HuH-7.5 (cell line): ENCODE measurements at places on chromosomes 1 and 21.

GRCh38 chr1:60153961-60154360 lies 80.4 kb upstream of the C1orf87 start:
- no peak for DNase-seq

DNA sequence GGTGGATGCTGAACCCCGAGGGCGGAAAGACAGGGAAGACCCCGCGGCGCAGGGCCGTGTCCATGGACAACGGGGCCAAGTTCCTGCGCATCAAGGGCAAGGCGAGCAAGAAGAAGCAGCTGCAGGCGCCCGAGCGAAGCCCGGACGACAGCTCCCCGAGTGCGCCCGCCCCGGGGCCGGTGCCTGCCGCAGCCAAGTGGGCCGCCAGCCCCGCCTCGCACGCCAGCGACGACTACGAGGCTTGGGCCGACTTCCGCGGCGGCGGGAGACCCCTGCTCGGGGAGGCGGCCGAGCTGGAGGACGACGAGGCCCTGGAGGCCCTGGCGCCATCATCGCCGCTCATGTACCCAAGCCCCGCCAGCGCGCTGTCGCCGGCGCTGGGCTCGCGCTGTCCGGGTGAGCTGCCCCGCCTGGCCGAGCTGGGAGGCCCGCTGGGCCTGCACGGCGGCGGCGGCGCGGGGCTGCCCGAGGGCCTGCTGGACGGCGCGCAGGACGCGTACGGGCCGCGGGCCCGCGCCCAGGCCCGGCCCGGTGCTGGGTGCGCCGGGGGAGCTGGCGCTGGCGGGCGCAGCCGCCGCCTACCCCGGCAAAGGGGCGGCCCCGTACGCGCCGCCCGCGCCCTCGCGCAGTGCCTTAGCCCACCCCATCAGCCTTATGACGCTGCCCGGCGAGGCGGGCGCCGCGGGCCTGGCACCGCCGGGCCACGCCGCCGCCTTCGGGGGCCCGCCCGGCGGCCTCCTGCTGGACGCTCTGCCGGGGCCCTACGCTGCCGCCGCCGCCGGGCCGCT lies 20.7 kb downstream of the FOXO6 start:
- peak; percentile 67 for DNase-seq

GRCh38 chr1:111272081-111272480 lies 18.6 kb upstream of the CHIA start:
- no peak for DNase-seq

DNA sequence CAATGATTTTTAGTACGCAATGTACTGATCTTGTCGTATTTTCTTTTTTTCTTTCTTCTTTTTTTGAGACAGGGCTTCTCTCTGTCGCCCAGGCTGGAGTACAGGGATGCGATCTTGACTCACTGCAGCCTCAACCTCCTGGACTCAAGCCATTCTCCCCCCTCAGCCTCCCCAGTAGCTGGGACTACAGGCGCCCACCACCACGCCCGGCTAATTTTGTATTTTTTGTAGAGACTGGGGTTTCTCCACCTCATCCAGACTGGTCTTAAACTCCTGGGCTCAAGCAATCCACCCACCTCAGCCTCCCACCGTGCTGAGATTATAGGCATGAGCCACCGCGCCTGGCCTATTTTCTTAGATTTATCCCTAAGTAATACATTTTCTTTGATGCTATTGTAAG lies 43.9 kb upstream of the COL6A2 start:
- no peak for DNase-seq

DNA sequence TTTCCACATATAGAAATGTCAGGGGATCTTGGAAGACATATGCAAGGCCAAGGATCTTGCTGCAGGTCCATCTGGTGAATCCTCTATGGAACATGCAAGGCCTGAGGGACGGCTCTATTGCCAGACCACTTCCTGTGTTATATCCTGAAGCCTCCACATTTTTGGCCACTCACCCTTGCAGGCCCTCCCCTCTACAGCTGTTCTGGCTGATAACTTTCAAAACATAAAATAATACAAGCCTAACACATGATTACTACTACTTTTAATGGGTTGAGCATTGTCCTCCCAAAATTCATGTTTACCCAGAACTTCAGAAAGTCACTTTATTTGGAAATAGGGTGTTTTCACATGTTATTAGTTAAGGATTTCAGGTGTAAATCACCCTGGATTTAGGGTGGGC lies 18.5 kb upstream of the LYPLAL1 start:
- DNase-seq: no peak

- DNase-seq: no peak
Measured at GRCh38 chr1:4002741-4003140, 102.7 kb upstream of the C1orf174 start.

- DNase-seq: no peak
Measured at GRCh38 chr1:111793923-111794322, 38.2 kb downstream of the DDX20 start.

- peak; percentile 23 for DNase-seq
Measured at GRCh38 chr1:229271448-229272159, 693 bp downstream of the RAB4A start.

- no peak for DNase-seq
Measured at GRCh38 chr1:184329962-184330868, 56.6 kb upstream of the C1orf21 start.

DNA sequence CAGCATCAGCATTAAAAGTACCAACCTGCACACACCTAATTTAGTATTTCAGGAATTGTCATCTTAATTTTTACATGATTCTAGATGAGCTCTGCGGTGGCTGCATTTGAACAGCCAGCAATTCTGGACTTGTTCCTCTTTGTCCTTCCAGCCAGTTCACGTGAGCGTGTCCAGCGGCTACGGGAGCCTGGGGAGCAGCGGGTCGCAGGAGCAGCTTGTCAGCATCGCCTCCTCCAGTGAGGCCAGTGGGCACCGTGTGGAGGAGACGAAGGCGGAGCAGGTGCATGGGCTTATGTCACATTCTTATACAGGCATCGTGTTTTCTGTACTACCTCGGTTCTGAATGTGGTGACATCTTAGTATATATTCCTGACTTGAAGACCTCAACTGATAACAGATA lies 25.7 kb downstream of the PER3 start:
- DNase-seq: no peak

DNA sequence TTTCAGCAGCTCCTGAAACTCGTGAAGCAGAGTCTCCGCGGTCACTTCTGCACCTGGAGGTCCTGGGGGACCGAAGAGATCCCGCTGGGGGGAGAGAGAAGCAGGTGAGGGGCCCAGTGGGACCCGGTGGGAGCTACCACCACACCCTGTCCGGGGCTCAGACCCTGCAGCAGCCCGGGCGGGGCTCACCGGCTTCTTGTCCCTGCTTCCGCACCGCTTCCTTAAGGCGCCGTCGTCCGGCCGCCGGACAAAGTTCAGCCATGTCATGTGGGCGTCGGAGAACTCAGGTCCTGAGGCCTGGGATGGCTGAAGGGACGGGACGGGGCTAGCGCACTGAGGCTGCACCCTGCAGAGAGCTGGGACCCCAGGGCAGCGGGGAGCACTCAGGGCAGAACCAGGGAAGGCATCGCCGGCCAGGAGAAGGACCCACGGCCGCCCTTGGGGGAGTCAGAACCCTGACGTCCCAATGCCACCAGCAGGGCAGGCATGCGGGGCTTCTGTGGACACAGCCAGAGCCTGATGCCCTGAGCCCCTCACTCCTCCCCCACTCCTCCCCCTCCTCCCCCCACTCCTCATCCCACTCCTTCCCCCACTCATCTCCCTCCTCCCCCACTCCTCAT lies 2.2 kb downstream of the C1QTNF12 start:
- DNase-seq: no peak

DNA sequence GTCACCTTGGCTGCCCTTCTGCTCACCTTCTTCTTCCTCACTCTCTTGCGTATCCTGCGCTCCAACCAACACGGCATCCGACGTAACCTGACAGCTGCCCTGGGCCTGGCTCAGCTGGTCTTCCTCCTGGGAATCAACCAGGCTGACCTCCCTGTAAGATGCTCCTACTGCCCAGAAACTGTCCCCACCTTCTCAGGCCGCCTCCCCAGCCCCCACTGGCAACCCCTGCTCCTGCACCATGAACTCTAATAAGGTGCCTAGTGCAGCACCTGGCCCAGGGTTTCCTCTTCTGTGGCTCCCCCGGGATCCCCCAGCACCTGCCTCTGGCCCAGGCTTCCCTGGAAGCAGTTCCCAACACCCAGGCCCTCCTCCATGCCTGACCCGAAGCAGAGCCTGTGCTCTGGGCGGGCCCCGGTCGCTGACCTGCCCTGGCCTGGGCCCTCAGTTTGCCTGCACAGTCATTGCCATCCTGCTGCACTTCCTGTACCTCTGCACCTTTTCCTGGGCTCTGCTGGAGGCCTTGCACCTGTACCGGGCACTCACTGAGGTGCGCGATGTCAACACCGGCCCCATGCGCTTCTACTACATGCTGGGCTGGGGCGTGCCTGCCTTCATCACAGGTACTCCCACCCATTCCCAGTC lies 12.8 kb downstream of the PSRC1 start:
- DNase-seq: no peak

GRCh38 chr1:236802264-236802663 lies 7.2 kb downstream of the MTR start:
- no peak for DNase-seq

GRCh38 chr1:157975228-157975950 lies 18.1 kb upstream of the KIRREL1 start:
- DNase-seq: no peak

- DNase-seq: no peak
Measured at GRCh38 chr1:107198561-107198960, 57.7 kb downstream of the NTNG1 start.

DNA sequence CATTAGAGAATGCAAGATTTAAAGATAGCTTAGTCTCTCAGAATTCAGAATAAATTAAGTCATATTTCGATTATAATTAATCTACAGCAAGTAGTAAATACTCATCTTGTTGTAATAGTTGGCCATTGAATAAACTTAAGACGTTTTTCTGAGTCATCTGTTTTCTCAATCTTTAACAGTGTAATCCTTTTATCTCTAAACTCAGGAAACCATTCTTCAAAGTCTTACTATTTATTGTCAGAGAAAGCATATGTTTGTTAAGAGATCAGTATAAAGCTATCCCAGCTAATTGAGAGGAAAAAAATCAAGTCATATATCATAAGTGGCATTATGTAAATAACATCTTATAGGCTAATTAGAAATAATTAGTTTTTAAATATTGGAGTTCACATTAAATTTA lies 201.2 kb upstream of the ADAMTS5 start:
- DNase-seq: no peak

GRCh38 chr21:45095505-45095904 lies 21.1 kb downstream of the ADARB1 start:
- no peak for DNase-seq

- DNase-seq: no peak
Measured at GRCh38 chr1:151142411-151143056, 3.9 kb downstream of the SEMA6C start.

DNA sequence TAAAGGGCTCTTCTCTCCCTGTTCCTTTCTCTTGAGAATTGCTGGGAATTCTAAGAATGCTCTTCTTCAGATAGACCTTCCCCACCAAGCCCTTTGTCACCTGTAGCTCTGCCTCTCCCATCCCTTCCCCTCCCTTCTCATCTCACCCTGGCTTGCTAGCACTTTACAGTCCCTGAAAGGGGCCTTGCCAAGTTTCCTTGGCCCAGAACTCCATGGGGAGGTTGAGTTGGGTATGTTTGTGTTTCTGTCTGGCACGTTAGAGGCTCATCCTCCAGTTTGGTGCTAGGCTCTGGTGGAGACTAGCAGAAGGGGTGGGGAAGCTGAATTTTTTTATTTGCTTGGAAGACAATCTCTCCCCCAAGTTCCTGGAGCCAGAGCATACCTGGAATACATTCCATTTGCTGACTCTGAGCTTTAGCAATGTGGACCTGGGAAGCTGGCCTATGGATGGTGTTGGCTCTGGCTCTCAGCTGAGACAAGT lies 4.9 kb downstream of the CGN start:
- DNase-seq: no peak

GRCh38 chr1:112878321-112878720 lies 77.7 kb downstream of the SLC16A1 start:
- no peak for DNase-seq

DNA sequence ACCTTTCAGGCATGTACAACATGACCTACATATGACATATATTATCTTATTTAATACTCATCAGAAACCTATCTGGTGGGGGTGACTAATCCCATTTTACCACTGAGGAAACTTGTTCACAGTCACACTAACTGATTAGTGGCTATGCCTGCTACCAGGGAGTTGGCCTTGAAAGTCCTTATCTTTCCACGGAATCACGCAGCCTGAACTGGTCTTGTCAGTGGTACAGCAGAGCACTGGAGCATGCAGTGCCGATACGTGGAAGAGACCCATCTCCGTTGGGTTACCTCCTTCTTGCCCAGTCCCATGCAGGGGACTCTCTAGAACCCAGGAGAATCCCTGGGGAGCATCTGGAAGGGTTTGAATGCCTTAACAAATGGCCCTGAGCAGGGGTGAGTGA lies 8.2 kb downstream of the HSD3B1 start:
- no peak for DNase-seq

- no peak for DNase-seq
Measured at GRCh38 chr1:2115702-2116341, 65.6 kb downstream of the PRKCZ start.

DNA sequence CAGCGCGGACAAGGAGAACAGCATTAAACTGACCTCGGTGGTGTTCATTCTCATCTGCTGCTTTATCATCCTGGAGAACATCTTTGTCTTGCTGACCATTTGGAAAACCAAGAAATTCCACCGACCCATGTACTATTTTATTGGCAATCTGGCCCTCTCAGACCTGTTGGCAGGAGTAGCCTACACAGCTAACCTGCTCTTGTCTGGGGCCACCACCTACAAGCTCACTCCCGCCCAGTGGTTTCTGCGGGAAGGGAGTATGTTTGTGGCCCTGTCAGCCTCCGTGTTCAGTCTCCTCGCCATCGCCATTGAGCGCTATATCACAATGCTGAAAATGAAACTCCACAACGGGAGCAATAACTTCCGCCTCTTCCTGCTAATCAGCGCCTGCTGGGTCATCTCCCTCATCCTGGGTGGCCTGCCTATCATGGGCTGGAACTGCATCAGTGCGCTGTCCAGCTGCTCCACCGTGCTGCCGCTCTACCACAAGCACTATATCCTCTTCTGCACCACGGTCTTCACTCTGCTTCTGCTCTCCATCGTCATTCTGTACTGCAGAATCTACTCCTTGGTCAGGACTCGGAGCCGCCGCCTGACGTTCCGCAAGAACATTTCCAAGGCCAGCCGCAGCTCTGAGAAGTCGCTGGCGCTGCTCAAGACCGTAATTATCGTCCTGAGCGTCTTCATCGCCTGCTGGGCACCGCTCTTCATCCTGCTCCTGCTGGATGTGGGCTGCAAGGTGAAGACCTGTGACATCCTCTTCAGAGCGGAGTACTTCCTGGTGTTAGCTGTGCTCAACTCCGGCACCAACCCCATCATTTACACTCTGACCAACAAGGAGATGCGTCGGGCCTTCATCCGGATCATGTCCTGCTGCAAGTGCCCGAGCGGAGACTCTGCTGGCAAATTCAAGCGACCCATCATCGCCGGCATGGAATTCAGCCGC lies 2.5 kb downstream of the S1PR1 start:
- DNase-seq: no peak

DNA sequence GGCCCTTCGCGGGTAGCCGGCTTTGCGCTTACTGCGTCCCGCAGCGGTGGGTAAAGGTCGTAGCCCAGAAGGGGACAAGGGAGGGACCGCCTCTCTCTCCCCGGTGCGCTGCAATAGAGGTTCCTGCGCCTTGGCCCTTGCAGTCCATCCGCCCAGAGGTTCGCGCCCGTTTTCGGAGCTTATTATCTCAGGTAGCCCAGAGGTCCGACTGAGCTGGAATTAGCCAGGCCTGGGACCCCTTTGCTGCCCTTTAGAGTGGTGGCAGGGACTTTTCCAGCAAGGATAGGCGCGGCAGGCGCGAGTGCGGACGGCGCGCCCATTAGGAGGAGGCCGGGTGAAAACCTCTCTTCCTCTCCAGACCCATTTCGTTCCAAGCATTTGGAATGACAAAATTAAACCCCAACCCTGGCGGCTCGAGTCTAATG lies 5.0 kb downstream of the LHX4 start:
- DNase-seq: no peak

GRCh38 chr1:241810769-241811405 lies 37.1 kb upstream of the EXO1 start:
- no peak for DNase-seq
